Epithelial cell of proximal tubule (primary cell): ENCODE measurements at places on chromosomes 11 and 22.

DNA sequence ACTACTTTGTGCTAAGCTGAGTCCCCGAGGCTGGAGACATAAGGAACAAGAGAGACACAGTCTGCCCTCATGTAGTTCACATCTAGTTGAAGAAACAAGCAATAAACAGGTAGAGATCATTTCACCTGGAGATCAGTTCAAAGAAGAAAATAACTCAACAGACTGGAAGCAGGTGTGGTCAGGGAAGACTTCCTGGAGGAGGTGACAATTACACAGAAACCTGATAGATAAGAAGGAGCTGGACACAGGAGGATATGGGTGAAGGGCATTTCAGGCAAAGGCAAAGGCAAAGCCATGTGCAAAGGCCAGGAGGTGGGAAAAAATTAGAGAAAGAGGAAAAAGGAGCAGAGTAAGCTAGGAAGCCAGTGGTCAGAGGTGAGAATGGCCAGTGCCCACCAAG, 115.6 kb downstream of the MN1 start:
- no peak for DNase-seq

- DNase-seq: no peak
These were observed 1.0 kb upstream of the RAB3IL1 start for GRCh38 chr11:61918251-61918937.

- DNase-seq: peak; percentile 6
These were observed 3.7 kb downstream of the SERPIND1 start for GRCh38 chr22:20777420-20778177.

DNA sequence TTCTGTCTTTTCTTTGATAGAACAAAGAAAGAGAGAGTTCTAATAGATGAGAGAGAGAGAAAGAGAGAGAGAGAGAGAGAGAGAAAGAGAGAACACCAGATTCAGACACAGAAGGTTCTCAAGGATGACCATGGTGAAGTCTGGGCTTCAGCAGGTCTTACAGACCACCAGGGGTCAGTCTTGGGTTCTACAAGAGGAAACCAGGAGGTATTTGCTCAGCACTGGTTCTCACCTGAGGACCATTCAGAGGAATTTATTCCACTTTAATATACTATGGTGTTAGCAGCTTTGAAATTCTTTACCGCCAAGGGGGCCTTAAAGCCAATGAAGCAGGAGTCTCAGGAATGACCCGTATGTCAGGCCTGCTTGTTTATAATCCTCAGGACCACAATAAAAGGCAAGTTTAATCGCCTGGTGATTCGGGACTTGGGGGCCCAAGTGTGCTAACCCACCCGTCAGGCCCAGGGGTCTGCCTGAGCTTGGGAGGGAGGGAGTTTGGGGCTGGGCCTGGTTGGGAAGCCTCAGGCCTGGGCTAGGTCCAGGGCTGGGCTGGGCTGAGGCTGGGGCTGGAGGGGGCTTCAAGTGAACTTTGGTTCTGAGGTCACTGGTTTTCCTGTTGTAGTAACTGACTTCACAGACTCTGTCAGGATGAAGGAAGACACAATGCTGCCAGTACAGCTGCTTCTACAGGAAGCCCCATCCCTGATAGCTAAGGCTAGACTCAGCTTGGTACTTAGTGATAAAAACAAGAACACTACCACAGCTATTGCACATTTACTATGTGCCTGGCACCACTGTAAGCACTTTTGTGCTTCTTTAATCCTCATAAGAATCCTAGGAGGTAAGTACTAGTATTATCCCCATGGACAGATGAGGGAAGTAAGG, 179.2 kb upstream of the ZBED5 start:
- peak; percentile 15 for DNase-seq

GRCh38 chr22:49372111-49372529, 455.6 kb downstream of the BRD1 start:
- DNase-seq: no peak

DNA sequence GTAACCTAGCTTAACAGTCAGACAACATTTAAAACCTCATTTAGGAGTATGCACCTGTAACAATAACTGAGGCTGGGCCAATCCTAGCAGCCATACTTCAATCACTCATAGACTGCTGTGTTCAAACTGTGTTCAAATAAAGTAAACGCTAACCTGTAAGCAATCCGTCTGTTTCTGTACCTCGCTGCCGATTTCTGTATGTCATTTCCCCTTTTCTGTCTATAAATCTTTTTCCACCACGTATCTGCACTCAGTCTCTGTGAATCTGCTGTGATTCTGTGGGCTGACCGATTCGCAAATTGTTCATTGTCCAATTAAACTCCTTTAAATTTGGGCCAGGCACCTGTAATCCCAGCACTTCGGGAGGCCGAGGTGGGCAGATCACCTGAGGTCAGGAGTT, 12.3 kb downstream of the APOBEC3H start:
- DNase-seq: no peak

DNA sequence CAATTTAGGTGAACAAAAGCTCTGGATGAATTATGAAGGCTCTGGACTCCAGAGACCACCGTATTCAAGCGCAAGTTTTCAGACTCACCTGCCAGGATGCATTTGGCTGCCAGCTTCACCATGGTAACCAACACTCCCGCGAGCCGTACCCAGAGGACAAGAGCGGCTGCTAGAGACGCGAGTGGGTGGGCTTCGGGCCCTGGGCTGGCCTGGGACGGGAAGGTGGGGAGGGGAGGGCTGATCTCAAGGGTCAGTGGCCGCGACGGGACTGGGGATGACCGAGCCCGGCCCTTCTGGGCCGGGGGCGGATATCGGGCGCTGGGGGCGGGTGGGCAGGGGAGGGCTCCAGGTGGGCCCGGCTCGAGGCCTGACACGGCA, 344 bp downstream of the IFT27 start:
- DNase-seq: no peak

GRCh38 chr11:97746818-97747217, 1273.9 kb upstream of the CNTN5 start:
- DNase-seq: no peak

DNA sequence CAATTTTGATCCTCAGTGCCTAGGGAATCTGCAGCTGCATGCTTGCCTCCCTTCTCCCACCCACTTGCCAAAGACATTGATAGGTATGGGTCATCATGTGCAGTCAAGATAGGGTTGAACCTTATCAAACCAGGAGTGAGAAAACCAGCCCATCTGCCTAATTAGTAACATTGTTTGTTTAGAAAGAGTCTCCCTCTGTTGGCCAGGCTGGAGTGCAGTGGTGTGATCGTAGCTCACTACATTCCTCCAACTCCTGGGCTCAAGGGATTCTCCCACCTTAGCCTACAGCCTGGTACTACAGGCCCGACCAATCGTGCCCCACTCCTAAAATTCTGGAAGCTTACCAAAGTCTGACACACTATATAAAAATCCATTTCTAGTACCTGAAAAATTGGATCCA, 4.6 kb downstream of the C11orf71 start:
- DNase-seq: no peak

DNA sequence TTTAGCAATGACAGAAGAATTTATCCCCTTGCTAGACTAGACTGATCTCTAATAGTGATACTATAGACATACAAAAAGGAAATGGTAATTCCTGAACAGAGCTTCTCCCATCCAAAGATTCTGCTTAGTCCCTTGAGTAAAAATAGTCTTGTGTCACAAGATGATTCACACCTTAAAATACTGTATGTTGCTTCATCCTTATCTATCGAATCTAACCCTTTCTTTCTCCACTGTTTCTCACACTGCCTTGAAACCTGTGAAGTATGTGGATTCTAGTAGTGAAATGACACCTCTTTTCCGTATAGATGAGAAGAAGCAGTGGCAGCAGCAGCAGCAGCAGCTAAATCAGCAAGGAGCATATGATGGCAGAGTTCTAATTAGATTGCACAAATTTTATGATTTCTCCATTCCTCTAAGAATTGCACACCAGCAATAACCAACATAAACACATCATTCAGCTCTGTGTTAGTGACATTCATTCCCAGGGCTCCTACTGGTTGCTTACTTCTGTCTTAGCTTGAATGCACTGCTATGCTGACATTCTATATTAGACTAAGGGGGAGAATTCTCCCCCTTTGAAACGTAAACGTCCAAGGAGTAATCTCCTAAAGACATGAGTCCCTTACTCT, 14.6 kb downstream of the KCNA4 start:
- DNase-seq: no peak
